Skin of body (tissue), 3 donors: ENCODE measurements at places on chromosomes 7 and 10.
A peak's percentile ranks its signal among the peaks of the same experiment; 100 is the strongest.

GRCh38 chr7:31134246-31135188 is 82.4 kb downstream of the ADCYAP1R1 start:
- DNase-seq = peak; percentile 8

DNA sequence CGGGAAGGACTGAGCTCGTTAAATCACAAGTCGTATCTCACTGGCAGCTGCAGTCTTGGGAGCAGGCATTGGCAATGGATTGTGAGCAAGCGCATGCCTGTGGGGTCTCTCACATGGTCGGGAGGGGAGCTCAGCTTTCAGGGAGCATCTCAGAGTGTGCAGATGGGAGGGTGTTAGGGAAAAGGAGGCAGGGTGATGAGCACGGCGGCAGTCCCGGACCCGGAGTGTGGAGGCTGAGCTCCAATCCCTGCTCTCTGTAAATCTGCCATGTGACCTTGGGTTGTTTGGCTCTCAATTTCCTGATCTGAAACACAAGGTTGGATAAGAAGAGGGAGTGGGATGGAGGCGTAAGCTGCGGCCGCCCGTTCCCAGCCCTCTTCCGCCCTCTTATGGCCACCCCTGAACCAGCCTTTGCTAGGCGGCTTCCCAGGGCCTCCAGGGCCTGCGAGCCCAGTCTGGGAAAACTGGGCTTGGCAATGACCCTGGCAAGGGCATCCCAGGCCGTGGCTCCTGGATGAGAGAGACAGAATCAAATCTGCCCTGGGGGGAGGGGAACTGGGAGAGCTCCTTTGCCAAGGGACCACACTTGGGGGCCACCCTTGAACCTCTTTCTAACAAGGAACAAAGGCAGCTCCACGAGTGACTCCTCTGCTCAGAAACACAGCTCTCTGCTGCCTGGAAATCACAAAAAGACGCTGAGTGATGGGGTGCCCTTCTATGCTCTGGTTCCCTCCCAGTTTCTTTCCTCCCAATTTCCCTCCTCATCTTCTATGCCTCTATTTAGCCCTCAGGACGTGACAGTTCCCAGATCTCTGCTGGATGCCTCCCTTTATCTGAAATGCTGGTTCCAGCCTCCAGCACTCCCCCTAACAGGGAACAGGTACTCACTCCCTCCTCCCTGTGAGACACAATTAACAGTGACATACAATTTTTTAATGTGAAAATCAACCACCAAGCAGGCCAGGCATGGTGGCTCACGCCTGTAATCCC is 41.7 kb upstream of the LOXL4 start:
- peak; percentile 70 for DNase-seq

DNA sequence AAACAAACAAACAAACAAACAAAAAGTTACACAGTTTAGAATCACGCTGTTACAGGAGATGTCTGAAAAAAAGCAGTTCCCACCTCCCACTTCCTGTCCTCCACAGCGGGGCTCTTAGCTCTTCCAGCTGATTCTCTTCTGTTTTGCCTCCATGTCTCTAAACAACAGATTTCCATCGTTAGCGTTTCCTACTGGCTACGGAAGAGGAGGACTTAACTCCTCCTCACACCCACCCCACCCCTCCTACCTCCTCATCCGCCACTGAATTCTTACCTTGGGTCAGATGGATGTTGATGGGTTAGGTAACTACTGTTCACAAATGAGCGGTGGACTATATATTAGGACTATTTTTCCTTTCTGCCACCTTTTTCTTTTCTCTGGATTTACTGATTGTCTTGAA is 36.8 kb upstream of the NUB1 start:
- DNase-seq = no peak

DNA sequence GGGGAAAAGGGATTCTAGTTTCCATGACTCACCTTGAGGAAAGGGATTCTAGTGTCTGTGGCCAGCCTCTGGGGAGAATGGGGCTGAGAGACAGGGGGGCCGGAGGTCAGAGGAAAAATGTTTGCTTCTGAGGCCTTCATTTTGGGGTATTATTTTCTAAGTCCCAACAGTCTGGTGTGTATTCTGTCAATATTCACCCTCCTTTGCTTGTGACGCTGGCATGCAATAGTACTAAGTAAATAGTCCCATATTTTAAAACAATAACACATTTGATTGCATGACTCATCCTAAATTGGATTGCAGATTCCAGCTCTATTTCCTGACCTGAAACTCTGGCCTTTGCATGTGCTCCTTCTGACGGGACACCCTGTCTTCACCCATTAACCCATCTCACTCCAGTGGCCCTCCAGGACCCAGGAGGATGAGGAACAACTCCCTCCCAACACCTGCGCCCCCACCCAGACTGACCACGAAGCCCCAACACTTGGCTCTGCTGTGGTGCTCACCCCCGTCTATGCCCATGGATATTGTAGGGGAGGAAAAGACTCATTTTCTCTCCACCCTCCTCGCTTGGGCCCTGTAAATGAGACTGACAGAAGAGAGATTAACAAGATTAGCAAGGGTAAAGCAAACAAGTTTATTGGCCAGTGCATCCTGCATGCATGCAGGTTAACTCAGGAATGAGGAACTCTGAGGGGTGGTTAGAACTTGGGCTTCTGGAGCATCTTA is 495.6 kb upstream of the KLF6 start:
- DNase-seq = peak; percentile 18

DNA sequence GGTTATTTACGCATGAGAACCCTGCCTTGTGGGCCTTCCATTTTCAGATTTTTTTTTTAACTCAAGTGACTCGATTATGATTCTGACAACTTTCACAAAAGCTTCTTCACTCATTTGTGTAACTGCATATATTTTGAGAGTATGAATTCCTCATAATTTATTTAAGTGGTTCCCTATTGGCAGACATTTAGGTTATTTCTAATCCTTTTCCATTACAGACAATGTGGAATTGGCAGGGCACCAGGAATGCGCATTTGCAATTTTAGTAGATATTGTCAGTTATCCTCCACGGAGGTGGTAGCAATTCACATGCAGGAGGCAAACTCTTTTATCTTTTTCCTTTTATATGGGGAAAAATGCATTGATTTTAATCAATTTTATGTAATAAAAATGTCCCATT is 2.5 kb downstream of the TMEM176B start:
- no peak for DNase-seq

- DNase-seq = no peak
These were observed 27.1 kb downstream of the NMT2 start for GRCh38 chr10:15141136-15142054.

DNA sequence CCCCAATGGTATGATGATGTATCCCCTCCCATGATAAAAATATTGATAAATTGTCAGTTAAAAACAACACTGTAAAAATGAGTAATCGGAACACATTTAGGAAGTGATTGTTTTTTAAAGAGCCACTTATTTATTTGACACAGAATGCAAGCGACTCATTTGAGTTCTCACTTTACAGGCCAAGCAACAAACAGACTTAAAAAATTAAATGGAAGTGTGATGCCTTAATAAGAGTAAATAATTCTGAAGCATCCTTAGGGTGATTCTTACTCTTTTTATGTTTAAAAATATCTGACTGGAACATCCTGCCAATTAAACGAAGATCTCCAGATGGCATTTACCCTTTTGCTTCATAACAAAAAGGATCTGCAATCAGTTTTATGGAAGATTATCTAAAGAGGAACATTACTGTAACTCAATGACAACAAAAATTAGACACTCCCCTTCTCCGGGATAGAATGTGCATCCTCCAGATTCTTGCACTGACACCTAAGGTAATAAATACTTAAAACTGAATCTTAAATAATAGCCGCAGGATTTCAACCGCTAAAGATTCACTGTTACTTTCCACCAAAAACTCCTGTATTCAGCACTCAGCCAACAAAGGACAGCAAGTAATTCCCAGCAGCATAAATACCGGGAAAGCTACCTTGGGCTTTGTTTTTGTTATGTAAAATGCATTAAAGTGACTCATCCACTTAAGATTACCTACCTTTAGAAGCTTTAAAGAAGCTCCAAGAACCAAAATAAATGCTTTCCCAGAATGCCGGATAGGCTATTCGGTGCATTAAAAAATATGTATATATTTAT is 1.7 kb downstream of the CACNA2D1 start:
- DNase-seq = no peak

GRCh38 chr10:68137171-68137570 is 27.9 kb downstream of the MYPN start:
- DNase-seq = peak; percentile 41

DNA sequence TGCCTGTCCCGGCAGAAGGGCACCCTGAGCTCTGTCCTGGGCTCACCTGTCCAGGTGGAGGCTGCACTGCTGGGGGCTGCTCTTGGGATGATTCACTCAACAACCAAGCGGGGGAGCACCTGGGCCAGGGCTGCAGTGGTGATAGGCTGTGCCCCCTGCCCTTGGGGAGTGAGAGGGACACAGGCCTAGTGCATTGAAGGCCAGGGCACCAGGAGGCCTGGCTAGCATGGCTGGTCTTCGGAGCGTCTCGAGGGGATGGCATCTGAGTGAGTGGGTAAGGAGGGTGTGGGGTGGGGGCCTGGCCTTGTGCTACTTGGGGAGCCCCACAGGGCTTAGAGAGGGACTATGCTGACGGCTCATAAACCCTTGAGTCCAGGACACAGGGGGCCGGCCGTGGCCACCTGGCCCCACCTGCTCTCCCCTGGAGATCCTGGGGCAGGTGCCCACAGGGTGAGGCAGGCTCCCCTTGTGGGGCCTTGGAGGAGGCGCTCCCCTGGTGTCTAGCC is 3.1 kb downstream of the PWWP2B start:
- DNase-seq = no peak
